ENCODE measurements at places on chromosomes 16 and 17. TPM values are rescaled to one million over a fixed set of nuclear protein-coding genes. Genes with fewer than 3 reads are reported as not detected.

DNA sequence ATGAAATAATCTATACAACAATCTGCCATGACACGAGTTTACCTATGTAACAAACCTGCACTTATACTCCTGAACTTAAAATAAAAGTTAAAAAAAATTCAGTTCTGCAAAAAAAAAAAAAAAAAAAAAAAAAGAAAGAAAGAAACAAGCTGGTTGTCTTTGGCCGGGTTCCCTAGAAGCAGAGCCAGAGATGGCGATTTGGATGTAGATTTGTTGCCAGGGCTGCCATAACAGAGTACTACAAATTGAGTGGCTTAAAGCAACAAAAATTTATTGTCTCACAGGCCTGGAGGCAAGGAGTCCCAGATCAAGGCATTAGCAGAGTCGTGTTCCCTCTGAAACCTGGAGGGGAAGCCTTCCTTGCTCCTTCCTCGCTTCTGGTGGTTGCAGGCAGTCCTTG lies 20.4 kb downstream of the SYT17 start:
- DNase-seq, result no peak

DNA sequence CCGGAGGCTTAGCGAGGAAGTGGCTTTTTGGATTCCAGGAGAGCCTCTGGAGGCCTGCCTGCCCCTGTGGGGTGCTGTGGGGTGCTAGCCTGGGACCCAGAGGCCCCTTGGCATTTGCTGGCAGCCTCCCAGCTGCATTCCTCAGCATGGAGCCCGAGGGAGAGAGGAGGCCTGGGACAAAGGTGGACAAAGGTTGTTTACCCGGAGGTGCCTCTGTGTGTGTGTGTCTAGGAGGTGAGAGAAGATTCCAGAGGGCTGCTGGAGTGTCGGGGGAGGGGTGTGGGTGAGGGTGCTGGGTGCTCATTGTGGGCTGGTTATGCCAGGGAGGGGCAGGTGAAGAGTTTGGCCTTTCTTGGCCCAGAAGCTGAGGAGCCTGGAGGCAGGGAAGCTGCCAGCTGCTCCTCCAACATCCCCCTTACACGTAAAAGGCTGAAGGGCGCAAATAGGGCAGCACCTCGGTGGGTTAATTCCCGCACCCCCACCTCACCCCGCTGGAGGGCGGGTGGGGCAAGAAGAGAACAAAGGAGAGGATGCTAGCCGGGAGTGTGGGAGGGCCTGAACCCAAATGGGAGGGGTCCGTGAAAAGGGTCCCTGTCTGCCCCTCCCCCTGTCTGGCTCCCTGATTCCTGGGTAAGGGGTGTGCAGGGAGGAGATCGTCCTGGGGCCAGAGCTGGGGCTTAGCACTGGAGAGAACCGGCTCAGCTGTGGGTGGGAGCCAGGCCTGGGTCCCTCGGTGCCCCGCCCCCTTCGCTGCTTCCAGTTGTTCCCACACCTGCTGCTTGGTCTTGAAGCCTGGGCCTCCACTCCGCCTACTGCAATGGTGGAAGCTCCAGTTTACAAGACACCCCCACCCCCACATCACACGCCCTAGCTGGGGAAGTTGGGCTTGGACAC lies 9.9 kb downstream of the HEXIM2 start:
- DNase-seq, result no peak

- no peak for DNase-seq
Observed at GRCh38 chr16:76748461-76749348, 442.3 kb upstream of the MON1B start.

Gene MILR1
- 0.66 TPM for total RNA-seq

Gene TRAF4
- total RNA-seq, result 182 TPM

DNA sequence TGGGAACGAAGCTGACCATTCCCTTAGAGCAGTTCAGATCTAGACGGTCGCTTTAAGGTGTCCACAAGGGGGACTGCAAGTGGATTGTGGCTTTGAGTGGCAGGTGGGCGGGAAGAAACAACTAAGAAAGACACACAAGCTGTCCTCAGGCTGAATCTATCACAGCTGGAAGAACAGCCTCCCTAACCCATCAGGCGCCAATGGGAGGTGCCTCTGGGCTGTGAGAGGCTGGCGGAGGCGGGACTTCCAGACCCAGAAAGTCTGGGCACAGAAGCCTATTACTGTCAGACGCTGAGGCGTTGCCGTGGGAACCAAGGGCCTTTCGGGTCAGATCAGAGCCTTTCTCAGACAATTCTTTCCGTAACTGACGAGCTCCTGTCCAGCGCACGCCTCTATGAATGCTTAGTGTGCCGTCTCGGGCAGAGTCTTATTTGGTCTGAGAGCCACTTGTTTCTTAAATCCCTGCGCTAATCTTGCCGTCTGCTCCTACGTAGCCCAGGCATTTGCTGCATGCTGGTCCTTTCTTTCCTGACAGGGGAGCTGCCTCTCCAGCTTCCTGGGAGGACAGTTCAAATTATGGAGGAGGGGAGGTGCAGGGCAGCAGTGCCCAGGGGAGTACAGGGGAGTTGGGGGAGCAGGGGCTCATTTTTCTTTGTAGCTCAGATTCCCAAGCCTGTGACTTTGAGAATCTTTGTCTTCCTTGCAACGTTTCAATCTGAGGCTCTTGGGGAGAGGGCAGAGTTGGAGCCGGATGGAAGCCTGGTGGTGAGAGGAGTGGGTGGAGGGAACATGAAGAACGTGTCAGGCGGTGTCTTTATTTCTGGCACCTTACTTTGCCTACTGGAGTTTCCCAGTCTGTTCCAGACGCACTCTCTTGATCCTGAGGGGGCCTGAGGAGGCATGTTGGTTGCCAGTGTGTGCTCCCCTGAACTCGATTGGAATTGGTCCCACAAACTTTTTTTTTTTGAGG lies 618.7 kb downstream of the KCNJ18 start:
- no peak for DNase-seq

- DNase-seq, result no peak
Observed at GRCh38 chr16:84476401-84476800, 28.1 kb downstream of the MEAK7 start.

GRCh38 chr16:719815-720446 lies 1.0 kb upstream of the ANTKMT start:
- DNase-seq, result no peak

- no peak for DNase-seq
Observed at GRCh38 chr16:5032748-5033167, 977 bp downstream of the NAGPA start.

DNA sequence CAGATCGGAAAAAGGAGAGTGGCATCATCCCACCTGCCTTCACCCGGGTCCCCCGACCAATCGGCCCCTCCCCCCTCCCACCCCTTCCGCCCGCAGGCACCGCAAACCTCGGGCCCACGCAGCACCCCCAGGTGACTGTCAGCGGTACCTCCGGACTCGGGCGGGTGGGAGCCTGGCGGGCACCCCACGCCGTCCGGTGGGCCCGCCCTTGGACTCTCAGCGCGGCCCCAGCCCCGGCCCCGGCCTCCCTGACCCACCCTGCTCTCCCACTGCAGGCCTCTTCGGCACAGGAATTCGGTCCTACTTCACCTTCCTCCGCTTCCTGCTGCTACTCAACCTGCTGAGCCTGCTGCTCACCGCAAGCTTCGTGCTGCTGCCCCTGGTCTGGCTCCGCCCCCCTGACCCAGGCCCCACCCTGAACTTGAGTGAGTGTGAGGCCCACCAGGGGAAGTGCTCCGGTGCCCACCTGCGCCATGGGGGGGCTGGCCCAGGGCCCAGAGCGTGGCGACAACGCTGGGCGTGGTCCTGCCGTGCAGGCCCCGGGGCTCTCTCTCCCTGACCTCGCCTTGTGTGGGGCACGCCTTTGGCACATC lies 1.6 kb downstream of the TMC8 start:
- peak; percentile 60 for DNase-seq

- peak; percentile 72 for DNase-seq
Observed at GRCh38 chr16:17026600-17027242, 444.0 kb downstream of the XYLT1 start.

Gene PMFBP1
- total RNA-seq, result 0.15 TPM

DNA sequence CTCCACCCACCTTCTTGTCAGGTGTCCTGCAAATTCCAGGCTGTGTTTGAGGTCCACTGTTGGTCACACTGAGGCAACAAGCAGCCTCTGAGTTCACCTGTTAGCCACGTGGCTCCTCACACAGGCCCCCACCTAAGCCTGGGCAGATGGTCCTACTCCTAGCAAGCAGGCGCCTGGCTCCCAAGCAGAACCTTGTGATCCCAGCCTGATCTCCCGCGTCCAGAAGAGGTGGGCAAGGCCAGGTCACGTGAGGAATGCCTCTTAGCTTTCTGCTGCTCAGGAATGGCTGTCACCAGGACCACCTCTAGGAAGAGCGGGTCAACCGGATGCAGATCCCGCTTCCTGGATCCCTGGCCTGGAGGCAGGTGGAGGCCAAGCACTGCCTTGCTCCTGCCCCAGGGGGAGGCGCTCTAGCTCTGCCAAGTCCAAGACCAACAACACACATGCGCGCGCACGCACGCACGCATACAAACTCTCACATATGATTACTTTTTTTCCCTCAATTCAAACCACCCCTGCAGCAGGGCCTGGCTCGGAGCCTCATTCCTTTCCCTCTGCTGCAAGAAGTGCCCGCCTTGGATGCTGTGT lies 9.5 kb downstream of the CYB561 start:
- no peak for DNase-seq

DNA sequence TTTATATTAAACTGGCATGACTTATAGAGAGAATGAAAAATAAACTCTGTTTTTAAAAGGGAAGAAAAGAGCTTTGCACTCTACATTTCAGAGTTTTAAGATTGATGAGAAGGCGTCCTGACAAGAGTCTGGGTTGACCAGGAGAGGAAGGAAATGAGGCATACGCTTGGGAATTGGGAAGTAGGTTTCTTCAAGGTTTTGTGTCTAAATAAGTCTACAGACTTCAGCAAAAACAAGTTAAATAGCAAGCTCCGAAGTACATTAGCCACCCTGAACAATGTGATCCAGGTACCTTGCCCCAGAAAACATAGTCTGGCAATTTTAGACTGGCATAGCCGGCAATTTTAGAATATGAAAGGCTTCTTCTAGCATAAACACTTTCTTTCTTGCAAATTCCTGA lies 28.5 kb upstream of the CCDC182 start:
- DNase-seq, result no peak

Gene SULT1A4
- 1.0 TPM for total RNA-seq

Gene AIPL1
- not detected for total RNA-seq

DNA sequence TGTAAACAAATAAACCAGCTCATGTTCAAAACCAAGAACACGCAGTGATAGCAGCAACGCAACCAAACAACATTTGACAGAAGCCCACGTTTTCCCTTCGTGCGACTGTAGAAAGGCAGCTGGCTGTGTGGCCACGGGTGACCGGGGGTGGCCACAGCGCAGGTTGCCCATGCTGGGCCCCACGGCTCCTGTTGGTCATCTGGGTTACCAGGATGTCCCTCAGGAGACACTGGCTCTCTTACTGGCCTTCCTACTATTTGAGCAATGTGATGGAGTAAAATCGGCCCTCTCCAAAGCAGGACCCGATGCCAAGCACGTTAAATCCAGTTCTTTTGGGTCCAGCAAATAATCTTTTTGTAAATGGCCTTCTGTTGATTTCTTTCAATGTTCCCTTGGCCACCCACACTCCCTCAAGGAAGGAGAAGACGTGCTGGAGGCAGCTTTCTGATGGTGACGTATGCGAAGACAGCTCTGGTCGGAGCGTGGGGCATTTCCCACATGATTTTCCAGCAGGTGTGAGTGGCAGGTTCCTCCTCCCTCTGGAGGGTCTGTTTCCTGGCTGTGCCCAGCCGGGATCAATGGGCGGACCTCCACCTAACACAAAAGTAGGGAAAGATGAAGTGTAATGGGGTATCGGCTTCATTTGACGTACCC lies 143.1 kb upstream of the CHMP6 start:
- DNase-seq, result no peak

Gene SCO1
- total RNA-seq, result 46.9 TPM

GRCh38 chr17:1110862-1111598 lies 68.8 kb downstream of the ABR start:
- no peak for DNase-seq

GRCh38 chr17:70437656-70438055 lies 268.3 kb downstream of the KCNJ2 start:
- DNase-seq, result no peak

- no peak for DNase-seq
Observed at GRCh38 chr16:74926805-74927204, 58.1 kb downstream of the WDR59 start.

- no peak for DNase-seq
Observed at GRCh38 chr17:58312829-58313228, 15.8 kb downstream of the TSPOAP1 start.

Gene SLC6A4
- total RNA-seq, result not detected

GRCh38 chr17:77609553-77610517 lies 348.7 kb upstream of the TNRC6C start:
- peak; percentile 80 for DNase-seq
